M059J (cell line): ENCODE measurements at places on chromosomes 1 and 21. TPM values are rescaled to one million over a fixed set of nuclear protein-coding genes. Genes with fewer than 3 reads are reported as not detected.
A peak's percentile ranks its signal among the peaks of the same experiment; 100 is the strongest.

Gene TNFAIP8L2
- not detected in 2 replicates for total RNA-seq

Gene RHCE
- total RNA-seq: 0.42 and 1.4 TPM in 2 replicates

GRCh38 chr1:151362308-151363155, 10.0 kb downstream of the SELENBP1 start:
- no peak for DNase-seq

DNA sequence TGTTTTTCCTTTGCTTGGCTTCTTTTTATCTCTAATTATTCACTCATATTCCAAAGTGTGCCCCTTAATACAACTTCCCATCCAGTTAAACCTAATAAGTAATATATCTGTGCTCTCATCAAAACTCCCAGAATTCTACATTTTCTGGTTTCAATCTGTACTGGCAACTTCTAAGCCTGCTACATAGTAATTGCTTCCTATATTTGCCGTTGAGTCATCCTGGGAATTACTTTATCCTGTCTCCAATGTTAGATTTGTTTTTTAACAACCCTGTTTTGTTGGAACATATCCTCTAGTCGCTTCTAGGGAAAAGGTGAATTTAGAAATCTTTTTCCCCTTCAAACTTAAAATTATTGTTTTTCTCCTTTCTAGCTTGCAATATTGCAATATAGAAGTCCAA, 620.5 kb upstream of the PKN2 start:
- DNase-seq: no peak

DNA sequence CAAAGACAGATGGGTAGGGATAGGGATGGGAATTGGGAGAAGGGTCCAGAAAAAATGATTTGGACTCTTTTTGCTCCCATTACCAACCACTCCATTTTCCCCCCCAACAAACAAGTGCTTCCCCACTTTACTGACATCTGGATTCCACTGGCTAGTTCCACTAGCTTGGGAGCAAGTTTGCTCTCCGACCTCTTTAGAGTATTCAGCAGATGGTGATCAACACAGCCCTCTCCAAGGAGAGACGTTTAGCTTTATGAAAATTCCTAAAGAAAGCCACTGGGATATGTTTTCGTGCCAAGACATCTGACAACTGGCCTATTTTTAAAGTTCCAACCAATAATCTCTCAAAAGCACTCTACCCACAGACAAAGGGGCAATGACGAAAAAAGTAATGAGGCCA, 50.3 kb downstream of the ITPKB start:
- no peak for DNase-seq

GRCh38 chr1:199580300-199580699, 447.2 kb upstream of the NR5A2 start:
- DNase-seq: no peak

- DNase-seq: no peak
These were observed 39.7 kb downstream of the NKAIN1 start for GRCh38 chr1:31199949-31200348.

- DNase-seq: no peak
These were observed 12.7 kb downstream of the FAM89A start for GRCh38 chr1:231027136-231027925.

DNA sequence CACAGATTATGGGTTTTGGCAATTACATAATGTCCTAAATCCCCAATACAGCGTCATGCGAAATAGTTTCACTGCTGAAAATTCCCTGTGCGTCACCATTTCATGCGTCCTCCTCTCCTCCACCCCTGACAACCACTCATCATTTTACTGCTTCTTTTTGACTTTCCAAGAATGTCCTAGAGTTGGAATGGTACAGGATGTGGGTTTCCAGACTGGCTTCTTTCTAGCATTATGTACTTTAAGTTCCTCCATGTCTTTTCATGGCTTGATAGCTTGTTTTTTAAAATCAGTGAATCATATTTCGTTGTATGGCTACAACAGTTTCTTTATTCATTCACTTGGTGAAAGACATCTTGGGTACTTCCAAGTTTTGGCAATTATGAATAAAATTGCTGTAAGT, 7.4 kb downstream of the NBPF3 start:
- DNase-seq: no peak

DNA sequence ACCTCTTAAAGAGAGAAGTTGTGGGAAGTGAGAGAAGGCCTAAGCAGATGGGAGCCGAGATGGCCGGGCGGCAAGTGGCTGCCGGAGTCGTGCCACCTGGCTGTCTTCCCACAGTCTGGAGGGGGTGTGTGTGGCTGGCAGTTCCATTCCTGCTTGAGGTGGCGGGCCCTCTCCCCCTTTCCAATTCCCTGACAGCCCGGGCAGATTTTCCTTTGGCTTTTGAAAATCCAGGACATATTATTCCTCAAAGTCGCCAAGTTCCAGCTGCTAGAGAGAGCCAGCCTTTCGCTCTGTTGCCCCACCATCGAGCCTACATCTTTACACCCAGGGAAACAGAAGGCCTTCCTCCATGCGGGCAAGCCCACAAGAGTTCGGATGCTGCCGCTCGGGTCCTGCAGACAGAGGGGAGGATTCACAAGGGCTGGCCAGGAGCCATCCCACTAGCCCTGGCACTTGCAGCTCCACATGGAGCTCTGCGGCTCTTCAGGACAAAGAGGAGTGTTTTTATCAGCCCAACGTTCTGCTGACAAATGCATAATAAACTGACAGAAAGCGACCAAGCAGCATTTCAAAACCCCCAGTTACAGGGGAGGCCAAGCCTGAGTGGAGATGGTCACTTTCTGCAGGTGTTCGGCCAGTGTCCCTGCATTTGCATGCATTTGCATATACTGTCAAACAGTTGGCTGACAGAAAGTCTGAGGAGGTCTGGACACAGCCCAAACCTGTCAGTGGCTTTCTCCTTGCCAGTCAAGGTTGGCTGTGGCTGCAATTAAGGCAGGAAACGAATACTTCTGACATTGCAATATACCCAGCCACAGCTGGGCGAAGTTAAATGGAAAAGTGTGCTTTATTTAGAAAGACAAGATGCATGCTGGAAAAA, 45.9 kb downstream of the OLIG1 start:
- peak; percentile 8 for DNase-seq

DNA sequence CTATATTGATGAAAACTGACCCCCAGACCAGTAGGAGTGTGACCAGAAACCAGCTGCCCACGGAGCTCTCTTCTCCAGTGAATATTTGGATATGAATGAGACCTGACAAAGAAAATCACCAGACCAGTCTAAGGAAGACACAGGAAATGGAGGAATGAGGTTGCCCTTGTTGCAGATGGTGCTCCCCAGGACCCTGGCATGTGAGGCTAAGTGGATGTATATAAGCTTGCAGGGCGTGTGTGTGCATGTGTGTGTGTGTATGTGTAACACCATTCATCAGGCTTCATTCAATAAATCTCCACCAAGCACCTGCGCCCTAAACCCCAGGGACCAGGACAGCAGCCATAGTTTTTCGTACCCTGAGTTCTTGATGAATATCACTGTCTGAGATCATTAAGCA, 14.4 kb downstream of the PHLDA3 start:
- DNase-seq: no peak

- DNase-seq: no peak
These were observed 71.8 kb upstream of the SAMSN1 start for GRCh38 chr21:14617871-14618270.

Gene C4BPA
- total RNA-seq: 0.10 TPM in 1 of 2 replicates, not detected in the other

Gene ADAMTS4
- total RNA-seq: 0.39 and 0.67 TPM in 2 replicates

Gene ELOVL1
- 152 and 164 TPM in 2 replicates for total RNA-seq

DNA sequence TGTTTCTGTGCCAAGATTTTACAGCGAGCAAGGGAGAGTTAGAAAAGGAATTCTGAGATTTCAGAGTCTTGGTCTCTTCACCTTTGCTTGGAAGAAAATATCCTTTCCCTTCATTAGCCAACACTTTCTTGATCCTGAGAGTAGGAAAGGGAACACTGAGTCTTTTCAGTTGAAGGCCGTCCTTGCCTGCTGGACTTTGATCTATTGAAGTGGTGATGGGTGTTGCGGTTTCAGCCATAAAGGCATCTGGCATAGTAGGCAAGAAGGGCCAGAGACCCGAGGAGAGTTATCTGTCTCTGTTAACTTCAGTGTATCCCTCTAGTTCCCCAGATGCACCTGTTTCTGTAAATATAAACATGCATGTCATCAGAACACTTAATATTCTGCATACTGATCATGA, 9.7 kb downstream of the SELE start:
- DNase-seq: no peak

Gene KCNE2
- total RNA-seq: 0.10 TPM in 1 of 2 replicates, not detected in the other

GRCh38 chr1:237171454-237172117, 129.6 kb downstream of the RYR2 start:
- DNase-seq: no peak
